ENCODE measurements at places on chromosomes 2 and 18. TPM values are rescaled to one million over a fixed set of nuclear protein-coding genes. Genes with fewer than 3 reads are reported as not detected.

Gene TSPYL6
- not detected for total RNA-seq

Gene ITPRIPL1
- 6.9 TPM for total RNA-seq

Gene ADRA2B
- total RNA-seq, result 1.6 TPM

DNA sequence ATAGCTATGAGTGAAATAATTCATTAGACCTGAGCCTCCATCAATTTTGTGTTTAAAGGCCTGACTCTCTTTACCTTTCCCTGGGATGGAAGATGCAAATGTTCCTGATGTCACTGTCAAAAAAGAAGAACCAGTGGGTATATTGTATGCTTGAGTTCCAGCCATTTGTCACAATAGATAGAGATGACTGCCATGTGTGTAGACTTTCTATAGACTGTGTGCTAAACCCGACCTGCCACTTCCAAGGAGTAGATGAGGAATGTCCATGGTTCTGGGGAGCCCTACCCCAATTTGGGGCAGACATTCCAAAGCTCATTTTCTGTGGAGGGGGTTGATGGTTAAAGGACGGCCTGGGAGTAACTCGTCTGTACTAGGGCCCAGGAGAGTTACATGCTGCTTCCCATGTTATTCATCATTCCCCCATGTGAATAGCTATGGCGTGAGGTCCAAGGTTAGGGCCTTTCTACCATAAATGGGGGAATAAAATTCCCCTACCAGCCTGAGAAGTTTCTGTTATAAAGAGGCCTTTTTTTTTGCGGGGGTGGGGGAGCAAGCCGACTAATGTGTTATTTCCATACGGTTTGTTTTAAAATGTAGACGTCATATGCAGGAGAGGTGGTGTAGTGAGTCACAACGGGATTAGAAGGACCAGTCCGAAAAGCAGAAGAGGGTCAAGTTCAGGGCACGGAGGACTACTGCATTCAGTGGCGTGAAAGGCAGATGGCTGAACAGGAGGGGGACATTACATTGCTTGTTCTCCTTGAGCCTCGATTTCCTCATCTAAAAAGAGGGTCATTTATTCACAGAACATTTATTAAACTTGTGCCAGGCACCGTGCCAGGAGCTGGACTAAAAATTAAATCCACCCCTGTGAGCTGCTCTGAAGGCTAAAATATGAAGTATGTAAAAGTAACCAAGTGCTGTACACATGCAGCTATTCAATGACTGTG, 24.0 kb downstream of the IL1B start:
- DNase-seq, result no peak

DNA sequence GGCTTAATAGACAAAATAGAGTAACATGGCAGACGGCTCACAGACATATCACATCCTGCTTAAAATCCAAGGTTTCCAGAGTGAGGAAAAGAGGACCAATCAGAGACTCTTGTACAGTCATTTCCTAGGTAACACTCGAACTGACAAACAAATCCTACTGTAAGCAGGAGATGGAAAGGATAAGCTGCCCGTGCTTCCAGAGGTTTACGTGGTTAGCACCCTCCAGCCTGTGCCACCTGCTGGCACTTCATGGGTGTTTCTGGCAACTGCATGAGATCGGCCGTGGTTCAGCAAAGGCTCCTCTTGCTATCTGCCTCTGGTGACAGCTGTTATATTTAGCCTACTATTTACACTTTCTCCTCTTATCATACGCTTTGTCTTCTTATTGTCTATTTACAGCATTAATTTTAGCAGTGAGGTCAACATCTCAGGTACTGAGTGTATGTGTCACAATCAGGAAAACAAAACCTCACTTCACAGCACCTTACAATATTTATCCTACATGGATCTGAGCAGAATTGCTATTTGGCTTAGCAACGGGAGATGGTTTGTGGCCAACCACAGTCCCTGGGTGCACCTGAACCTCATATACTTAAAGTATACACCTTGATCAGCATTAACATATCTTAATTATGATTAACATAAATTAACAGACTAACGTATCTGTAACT, 226.9 kb downstream of the TMEM163 start:
- no peak for DNase-seq

Gene DSG4
- total RNA-seq, result not detected

Gene STARD6
- not detected for total RNA-seq

- DNase-seq, result no peak
Observed at GRCh38 chr2:236536727-236537398, 32.8 kb upstream of the ACKR3 start.

DNA sequence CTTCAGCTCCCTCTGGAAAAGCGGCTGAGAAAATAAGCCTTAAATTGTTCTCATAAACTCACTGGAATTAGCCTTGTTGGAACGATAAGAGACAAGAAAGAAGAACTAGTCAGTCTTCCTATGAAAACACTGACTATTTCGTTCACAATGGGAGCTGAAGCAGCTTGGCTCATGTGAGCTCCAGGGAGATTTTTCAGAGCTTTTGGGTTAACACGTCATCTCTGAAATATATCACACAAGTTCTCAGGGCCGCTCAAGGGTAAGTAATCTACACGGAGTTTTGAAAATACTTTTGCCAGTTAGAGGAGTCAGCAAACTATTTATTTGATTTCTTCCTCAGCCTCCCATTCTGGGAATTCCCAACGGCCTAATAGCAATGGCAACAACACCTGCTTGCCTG, 316.2 kb upstream of the MGAT5 start:
- DNase-seq, result no peak

DNA sequence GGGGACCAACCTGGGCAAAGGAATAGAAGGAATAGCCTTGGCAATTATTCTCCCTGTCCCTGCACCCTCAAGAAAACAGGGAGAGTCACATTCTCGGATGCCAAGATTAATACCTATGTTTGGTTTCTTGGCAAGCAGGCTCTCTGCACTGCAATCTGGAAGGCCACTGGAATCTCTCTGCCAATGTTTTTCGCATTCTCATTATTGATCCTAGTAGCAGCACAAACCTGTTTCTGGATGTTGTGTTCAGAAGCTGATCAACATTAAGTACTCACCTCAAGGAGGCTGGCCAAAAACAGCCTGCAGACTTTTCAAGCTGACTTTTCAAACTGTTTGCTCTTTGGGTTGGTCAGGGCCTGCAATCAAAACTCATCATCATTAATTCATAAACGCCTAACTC, 62.2 kb downstream of the CLHC1 start:
- no peak for DNase-seq

- DNase-seq, result no peak
Observed at GRCh38 chr2:54709336-54709809, 14.1 kb upstream of the EML6 start.

Data from breast epithelium (tissue), 4 donors.